ENCODE measurements at places on chromosomes 4 and X.

GRCh38 chrX:57596109-57596508, 4.3 kb downstream of the ZXDB start:
- no peaks in the 10 kb centered on the region for H3K36me3 ChIP-seq
- H3K4me3 ChIP-seq, result peak overlapping the region; percentile 75
- H3K27ac ChIP-seq, result no peak overlapping the region

DNA sequence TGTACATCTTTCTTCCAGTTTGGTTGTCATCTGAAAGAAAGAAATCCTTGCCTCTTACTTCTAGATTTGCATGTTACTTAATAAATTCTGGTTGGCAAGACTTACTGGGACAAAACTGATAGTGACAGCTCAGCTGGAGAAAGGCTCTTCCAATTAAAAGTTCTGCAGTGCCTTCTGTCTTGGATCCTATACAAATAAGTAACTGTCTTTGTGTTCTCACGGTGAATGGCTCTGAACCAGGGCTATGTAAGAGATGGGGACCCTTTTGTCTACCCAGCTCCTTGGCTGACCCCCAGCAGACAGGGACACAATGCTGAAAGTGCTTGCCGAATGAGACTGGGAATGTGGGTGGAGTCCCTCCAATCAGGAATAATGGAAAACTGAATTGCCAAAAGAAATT, 89.5 kb downstream of the AASDH start:
- H3K27ac ChIP-seq, result peak overlapping the region; percentile 29
- no peaks in the 10 kb centered on the region for H3K27me3 ChIP-seq
- no peak for DNase-seq
- H3K36me3 ChIP-seq, result no peaks in the 10 kb centered on the region

DNA sequence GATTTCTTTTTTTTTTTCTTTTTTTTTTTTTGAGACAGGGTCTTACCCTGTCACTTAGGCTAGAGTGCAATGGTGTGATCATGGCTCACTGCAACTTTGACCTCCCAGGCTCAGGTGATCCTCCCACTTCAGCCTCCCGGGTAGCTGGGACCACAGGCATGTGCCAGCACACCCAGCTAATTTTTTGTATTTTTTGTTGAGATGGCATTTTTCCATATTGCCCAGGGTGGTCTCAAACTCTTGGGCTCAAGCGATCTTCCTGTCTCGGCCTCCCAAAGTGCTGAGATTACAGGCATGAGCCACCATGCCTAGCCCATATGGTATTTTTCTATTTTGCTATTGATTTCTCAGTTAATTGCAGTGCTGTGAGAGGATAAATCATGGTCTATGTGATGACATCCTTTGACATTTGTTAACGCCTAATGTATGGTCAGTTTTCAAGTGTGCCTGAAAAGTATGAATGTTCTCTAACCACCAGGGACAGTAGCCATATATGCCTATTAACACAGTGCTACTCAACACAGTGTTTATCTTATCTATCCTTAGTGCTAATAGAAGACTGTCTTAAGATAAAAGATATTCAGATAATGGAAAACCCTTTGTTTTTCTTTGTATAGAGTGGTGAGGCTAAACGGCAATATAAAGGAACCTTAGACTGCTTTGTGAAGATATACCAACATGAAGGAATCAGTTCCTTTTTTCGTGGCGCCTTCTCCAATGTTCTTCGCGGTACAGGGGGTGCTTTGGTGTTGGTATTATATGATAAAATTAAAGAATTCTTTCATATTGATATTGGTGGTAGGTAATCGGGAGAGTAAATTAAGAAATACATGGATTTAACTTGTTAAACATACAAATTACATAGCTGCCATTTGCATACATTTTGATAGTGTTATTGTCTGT, 9.1 kb upstream of the HSPA4L start:
- peaks cover 13% of the 10 kb centered on the region for H3K4me1 ChIP-seq
- H3K36me3 ChIP-seq, result no peaks in the 10 kb centered on the region
- no peaks in the 10 kb centered on the region for H3K27me3 ChIP-seq

GRCh38 chrX:3807906-3808305, 94.5 kb upstream of the PRKX start:
- no peak overlapping the region for H3K4me3 ChIP-seq
- no peak overlapping the region for H3K27ac ChIP-seq
- DNase-seq, result peak; percentile 63
- H3K36me3 ChIP-seq, result no peaks in the 10 kb centered on the region
- H3K4me1 ChIP-seq, result no peaks in the 10 kb centered on the region

DNA sequence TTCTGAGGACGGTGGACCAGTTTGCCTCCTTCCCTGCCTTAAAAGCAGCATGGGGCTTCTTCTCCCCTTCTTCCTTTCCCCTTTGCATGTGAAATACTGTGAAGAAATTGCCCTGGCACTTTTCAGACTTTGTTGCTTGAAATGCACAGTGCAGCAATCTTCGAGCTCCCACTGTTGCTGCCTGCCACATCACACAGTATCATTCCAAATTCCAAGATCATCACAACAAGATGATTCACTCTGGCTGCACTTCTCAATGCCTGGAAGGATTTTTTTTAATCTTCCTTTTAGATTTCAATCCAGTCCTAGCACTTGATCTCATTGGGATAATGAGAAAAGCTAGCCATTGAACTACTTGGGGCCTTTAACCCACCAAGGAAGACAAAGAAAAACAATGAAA, 255.3 kb downstream of the RAPGEF2 start:
- no peak overlapping the region for H3K27ac ChIP-seq
- H3K4me3 ChIP-seq, result no peak overlapping the region
- no peaks in the 10 kb centered on the region for H3K4me1 ChIP-seq
- DNase-seq, result no peak

GRCh38 chr4:3449574-3450534, 8.1 kb downstream of the HGFAC start:
- H3K27me3 ChIP-seq, result no peaks in the 10 kb centered on the region
- H3K27ac ChIP-seq, result no peak overlapping the region
- H3K4me3 ChIP-seq, result no peak overlapping the region
- no peaks in the 10 kb centered on the region for H3K4me1 ChIP-seq

DNA sequence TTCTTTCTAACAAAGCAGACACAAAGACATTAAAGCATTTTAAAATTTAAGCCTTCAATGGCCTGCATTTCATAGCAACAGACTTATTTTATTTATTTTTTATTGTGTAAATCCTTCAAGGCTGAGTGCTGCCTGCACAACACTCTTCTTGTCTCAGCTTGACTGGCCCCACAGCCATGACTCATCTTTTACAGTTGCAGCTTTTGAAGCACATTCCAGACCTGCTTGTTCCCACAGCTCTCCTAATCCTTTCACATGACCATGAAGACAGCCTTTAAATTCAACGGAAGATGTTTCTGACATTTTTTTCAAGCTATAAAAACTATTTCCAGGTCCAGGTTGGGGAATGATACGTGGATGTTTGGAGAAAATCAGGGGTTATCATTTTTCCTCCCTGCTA, 276.9 kb upstream of the TACR3 start:
- no peaks in the 10 kb centered on the region for H3K27me3 ChIP-seq
- H3K4me3 ChIP-seq, result peak overlapping the region; percentile 61
- DNase-seq, result peak; percentile 86

DNA sequence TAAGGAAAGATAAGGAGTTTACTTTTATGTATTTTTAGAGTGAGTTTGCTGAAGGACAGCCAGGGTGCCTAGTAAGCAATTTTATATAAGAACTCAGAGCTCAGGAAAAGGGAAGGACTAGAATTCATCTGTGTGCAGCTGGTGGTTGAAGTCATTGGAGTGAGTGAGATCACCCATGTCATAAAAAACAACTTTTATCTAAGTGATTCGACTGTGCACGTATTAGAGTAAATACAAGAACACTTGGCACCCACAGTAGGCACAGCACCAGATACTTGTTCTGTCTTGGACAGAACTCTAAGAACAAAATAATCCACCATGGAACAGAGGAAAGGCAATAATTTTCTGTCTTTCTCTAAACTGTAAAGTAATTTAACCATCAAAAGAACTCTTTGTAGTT, 31.6 kb downstream of the SYNPO2 start:
- no peak overlapping the region for H3K27ac ChIP-seq
- H3K36me3 ChIP-seq, result no peaks in the 10 kb centered on the region
- no peaks in the 10 kb centered on the region for H3K4me1 ChIP-seq
- no peak overlapping the region for H3K4me3 ChIP-seq

DNA sequence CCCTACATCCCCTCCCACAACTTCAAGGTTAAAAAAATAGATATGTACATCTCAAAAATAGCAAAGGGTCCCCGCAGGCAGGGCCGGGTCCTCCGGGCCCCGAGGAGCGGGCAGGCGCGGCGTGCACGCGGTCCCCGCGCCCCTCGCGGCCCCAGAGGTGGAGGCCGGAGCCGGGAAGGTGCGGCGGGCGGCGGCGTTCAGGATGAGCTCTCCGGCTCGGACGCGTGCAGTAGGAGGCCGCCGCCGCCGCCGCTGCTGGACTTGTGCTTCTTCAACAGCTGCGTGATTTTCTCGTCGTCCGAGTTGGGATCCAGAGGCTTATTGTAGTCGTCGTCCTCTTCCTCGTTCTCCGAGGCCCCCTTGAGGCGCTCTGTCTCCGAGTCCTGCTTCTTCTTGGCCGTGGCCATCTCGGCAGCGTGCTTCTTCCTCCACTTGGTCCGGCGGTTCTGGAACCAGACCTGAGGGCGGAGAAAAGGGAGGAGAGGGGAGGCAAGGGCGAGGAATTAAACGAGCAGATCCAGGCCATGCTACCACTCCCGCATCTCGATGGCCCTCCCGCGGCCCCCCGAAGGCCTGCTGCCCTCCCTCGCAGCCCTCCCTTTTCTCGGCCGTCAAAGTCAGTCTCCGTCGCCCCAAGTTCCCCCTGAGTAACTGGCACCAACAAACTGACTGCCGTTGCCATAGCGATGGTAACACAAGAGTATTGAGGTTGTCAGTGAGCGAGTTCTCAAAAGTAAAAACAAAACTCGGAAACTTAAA, 5.8 kb downstream of the NKX6-1 start:
- no peaks in the 10 kb centered on the region for H3K36me3 ChIP-seq
- H3K27ac ChIP-seq, result no peak overlapping the region
- H3K27me3 ChIP-seq, result peaks cover 100% of the 10 kb centered on the region

DNA sequence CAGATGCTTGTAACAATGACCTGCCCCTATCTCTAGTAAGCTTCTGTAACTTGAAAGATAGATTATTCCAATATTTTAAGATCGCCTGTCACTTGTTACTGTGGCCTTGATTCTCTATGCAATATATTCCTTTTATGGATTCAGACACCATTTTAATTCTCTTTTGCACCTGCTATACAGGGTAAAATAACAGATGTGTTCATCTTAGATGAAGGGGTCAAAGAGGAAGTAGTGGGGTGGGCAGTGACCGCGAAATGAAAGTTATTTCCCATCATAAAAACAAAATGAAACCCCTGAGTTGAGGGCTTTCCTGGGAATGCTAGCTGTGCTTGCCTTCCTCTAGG, 175.9 kb downstream of the TSPAN5 start:
- DNase-seq, result no peak
- H3K27me3 ChIP-seq, result no peaks in the 10 kb centered on the region
- H3K36me3 ChIP-seq, result no peaks in the 10 kb centered on the region
- H3K4me1 ChIP-seq, result no peaks in the 10 kb centered on the region

GRCh38 chrX:68983004-68983857, 154.4 kb downstream of the EFNB1 start:
- no peaks in the 10 kb centered on the region for H3K4me1 ChIP-seq
- no peaks in the 10 kb centered on the region for H3K36me3 ChIP-seq
- no peak overlapping the region for H3K4me3 ChIP-seq
- H3K27ac ChIP-seq, result no peak overlapping the region

GRCh38 chrX:124232523-124233201, 99.8 kb upstream of the TEX13D start:
- H3K4me3 ChIP-seq, result no peak overlapping the region
- H3K4me1 ChIP-seq, result no peaks in the 10 kb centered on the region
- H3K27me3 ChIP-seq, result no peaks in the 10 kb centered on the region
- DNase-seq, result no peak
- H3K27ac ChIP-seq, result no peak overlapping the region

DNA sequence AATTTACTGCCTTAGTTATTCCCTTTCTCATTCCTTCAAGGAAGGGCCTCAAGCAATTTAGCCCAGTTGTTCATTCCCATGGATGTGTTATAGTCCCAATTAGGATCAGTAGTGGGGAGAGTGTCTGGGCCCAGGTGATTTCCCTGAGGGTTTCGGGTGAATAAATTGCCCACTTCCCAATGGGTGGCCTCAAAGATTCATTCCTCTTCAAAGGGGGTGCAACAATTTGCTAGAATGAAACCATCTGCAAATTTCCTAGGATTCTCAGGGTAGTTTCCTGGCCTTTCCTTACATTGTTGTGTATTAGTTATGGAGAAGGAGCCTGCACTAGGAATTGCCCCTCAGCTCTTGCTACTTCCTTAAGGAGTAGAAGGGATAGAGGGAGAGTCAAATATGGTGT, 6.3 kb upstream of the AREG start:
- H3K4me3 ChIP-seq, result no peak overlapping the region
- no peaks in the 10 kb centered on the region for H3K4me1 ChIP-seq
- no peak overlapping the region for H3K27ac ChIP-seq
- no peaks in the 10 kb centered on the region for H3K36me3 ChIP-seq
- DNase-seq, result no peak

DNA sequence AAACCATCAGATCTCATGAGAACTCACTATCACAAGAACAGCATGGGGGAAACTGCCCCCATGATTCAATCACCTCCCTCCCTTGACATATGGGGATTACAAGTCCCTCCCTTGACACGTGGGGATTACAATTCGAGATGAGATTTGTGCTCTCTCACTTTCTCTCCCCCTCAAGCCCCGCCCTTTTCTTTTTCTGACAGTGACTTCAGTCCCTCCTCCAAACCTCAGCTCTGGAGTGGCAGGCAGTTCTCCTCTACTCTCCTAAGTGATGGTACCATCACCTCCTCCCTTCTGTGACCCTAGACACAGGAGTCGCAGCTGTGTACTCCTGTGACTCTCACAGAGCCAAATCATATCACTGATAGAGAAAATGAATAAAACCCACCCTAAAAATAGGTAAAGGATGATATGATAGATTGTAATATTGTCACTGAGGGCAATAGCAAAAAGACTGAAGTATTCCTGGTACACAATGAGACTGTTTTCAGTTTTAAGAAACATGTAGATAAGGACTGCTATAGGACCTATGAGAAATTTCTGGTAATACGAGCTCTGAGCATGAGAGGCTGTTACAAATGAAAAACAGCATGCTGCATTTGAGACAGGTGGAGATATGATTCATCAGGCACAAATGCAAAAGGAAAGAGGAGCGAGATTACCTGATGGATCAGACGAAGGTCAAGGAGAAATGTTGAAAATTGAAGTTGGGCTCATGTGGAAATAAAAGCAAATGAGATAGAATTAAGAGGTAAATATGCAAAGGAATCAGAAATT, 101.2 kb upstream of the CBLL2 start:
- H3K27ac ChIP-seq, result no peak overlapping the region
- peaks cover 46% of the 10 kb centered on the region for H3K27me3 ChIP-seq
- no peaks in the 10 kb centered on the region for H3K36me3 ChIP-seq
- peak; percentile 62 for DNase-seq
- H3K4me1 ChIP-seq, result no peaks in the 10 kb centered on the region

DNA sequence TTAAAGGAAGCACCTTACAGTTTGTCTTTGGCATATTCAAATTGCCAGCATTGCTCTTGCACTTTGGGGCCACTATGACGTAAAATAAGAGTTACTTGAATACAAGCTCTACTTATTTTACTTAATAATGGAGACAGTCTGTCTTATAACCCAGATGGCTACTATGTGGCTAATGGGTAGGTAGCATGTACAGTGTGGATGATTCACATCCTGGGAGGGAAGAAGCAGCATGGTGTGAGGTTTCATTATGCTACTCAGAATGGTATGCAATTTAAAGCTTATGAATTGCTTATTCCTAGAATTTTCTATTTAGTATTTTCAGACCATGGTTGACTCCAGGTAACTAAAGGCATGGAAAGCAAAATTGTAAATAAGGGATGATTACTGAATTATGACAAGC, 761.8 kb upstream of the ATOH1 start:
- H3K4me1 ChIP-seq, result no peaks in the 10 kb centered on the region
- no peak overlapping the region for H3K27ac ChIP-seq
- no peak for DNase-seq
- H3K27me3 ChIP-seq, result no peaks in the 10 kb centered on the region
- H3K4me3 ChIP-seq, result no peak overlapping the region

All from endodermal cell (in vitro differentiated cells).